ENCODE measurements at places on chromosomes 5 and 9.

- no peak for DNase-seq
- H3K36me3 ChIP-seq, result no peaks in the 10 kb centered on the region
- H3K4me3 ChIP-seq, result no peak overlapping the region
- H3K27me3 ChIP-seq, result no peaks in the 10 kb centered on the region
- no peak overlapping the region for H3K27ac ChIP-seq
Observed at GRCh38 chr5:39498278-39498952, 73.6 kb upstream of the DAB2 start.

DNA sequence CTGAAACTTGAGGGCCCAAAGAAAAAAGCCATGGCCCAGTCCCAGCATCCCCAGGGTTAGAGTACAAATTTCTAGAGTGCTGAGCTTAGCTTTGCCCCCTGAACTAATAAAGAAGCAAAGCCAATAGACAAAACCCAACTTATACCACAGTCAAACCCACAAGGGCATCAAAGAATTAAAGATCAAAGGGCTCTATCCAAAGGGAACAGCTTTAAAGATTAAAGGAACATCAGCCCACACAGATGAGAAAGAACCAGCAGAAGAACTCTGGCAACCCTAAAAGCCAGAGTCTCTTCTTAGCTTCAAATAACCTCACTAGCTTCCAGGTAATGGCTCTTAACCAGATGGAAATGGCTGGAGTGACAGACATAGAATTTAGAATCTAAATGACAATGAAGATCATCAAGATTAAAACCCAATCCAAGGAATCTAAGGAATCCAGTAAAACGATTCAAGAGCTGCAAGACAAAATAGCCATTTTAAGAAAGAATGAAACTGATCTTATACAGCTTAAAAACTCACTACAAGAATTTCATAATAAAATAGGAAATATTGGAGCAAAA is 93.9 kb downstream of the YIPF5 start:
- no peak overlapping the region for H3K4me3 ChIP-seq
- DNase-seq, result no peak
- no peak overlapping the region for H3K27ac ChIP-seq
- H3K27me3 ChIP-seq, result no peaks in the 10 kb centered on the region

DNA sequence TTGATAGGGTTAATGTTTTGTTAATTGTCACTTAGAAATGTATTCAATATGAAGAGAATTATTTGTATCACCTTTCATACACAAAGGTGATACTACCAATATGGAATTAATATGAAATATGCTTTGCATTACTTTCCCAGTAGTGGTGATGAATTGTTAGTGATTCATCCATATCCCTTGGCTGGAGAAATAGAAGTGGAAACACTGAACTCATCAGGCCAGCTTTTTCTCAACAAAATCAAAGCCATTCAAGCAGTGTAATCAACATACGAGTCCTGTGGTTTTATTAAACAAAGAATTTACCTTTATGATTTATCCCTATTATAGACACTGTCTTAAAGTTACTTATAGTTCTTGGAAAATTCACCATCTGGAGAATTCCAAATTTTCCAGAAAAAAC is 264.0 kb upstream of the MEF2C start:
- no peak overlapping the region for H3K4me3 ChIP-seq
- no peaks in the 10 kb centered on the region for H3K27me3 ChIP-seq
- no peak overlapping the region for H3K27ac ChIP-seq
- no peaks in the 10 kb centered on the region for H3K4me1 ChIP-seq

- H3K36me3 ChIP-seq, result peaks cover 19% of the 10 kb centered on the region
- H3K4me1 ChIP-seq, result peaks cover 30% of the 10 kb centered on the region
- peak overlapping the region; percentile 85 for H3K4me3 ChIP-seq
- peak overlapping the region; percentile 73 for H3K27ac ChIP-seq
- no peaks in the 10 kb centered on the region for H3K27me3 ChIP-seq
Observed at GRCh38 chr9:135499326-135500070, 984 bp upstream of the MRPS2 start.

- H3K27me3 ChIP-seq, result no peaks in the 10 kb centered on the region
- H3K4me1 ChIP-seq, result no peaks in the 10 kb centered on the region
- H3K4me3 ChIP-seq, result no peak overlapping the region
Observed at GRCh38 chr5:81632679-81633078, 118.2 kb downstream of the SSBP2 start.

DNA sequence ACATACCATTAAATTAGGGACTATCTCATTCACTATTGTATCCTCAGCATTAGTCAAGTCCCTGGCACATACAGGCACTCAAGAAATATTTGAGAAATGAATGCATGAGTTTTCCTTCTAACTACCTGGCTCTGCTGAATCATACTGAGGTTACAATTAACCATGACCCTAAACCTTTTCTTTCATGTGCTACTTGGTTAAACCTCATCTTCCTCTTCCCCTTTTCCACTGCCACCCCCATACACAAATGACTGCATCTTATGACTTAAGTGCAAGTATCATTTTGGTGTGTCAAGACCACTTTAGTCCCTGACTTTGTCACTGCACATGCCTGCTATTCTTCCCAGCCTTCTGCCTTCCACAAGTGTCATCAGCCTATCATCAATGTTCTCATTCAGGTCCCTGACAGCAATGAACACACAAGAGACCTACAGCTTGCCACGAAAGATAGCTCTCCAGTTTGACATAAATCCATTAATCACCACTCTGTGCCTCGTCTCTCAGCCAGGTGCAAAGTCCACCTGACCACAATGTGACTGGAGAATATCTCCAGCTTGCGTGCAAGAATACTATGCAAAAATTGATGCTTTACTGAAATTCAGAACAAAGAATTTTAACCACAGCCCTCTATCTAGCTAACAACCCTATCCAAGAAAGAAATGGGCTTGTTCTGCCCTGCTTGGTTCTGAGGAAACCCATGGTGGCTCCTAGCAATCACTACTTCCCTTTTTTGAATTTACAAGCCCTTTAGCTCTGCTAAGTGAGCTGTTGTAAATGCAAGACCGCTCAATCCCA is 74.5 kb downstream of the MAPKAP1 start:
- no peak for DNase-seq
- no peak overlapping the region for H3K27ac ChIP-seq
- H3K4me3 ChIP-seq, result no peak overlapping the region
- H3K36me3 ChIP-seq, result no peaks in the 10 kb centered on the region

DNA sequence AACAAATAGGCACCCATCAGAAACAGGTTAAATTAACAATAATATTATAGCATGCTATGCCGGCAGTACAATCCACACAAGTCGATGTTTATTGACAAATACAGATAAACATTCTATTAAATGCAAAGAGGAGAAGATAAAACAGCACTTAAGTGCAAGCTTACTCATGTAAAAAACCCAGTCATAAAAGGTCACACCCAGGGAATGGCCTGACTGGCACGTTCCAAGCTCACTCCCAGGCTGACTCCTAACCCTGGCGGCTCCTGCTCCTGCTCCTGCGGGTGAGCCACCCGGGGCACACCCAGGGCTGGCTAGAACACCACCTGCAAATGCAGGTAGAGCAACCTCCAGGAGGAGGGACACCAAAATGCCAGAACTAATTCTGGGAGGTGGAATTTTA is 66.9 kb downstream of the SEMA4D start:
- peaks cover 27% of the 10 kb centered on the region for H3K4me1 ChIP-seq
- no peak for DNase-seq
- H3K4me3 ChIP-seq, result no peak overlapping the region
- no peaks in the 10 kb centered on the region for H3K27me3 ChIP-seq

GRCh38 chr9:14373336-14373666 is 59.4 kb upstream of the NFIB start:
- H3K27ac ChIP-seq, result peak overlapping the region; percentile 24
- peaks cover 15% of the 10 kb centered on the region for H3K4me1 ChIP-seq
- H3K4me3 ChIP-seq, result no peak overlapping the region
- no peaks in the 10 kb centered on the region for H3K27me3 ChIP-seq
- DNase-seq, result no peak

DNA sequence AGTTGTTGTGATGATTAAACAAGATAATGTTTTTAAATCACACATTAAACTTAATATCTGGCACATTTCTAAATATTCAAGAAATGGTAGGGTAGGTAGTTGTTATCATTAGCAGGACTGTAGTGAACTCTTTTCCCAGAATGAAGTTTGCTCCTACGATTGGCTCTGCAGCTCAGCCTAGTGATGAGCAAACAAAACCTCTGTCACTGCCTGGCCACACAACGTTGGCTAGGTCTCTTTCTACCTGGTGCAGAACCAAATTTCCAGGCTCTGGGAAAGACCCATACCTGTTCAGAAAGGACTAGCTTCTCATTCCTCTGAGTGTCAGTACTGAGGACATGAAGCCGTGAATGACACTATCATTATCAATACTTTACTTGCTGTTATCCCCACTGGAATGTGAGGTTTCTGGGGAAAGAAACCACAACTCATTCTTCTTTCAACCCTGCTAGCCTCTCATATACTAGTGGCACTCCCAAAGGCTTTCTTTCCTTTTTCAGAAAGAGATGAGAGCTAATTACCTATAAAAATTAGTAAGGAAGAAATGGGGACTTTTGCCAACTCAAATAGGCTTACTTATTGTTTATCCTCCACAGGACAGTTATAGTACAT is 219.3 kb upstream of the TRIM32 start:
- no peaks in the 10 kb centered on the region for H3K36me3 ChIP-seq
- no peak overlapping the region for H3K27ac ChIP-seq
- no peak overlapping the region for H3K4me3 ChIP-seq
- peaks cover 12% of the 10 kb centered on the region for H3K4me1 ChIP-seq
- no peak for DNase-seq

DNA sequence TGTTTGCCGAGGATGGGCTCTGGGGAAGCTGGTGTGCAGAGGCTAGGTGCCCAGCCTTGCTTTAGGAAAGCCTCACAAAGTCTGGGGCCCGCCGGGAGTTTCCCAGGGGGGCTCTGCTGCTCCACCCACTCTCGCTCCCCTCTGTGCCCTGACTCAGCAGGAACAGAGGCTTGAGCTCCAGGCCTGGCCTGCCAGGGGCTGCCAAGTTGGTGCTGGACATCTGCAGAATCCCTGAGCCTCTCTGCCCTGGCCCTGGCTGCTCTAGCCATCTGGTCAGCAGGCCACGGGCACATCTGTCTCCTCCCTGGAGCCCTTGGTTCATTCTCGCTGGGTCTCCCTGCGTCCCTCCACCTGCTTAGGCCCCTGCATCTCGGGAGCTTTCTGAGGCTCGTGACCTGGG is 647 bp upstream of the ADAMTSL2 start:
- H3K27me3 ChIP-seq, result no peaks in the 10 kb centered on the region
- no peaks in the 10 kb centered on the region for H3K4me1 ChIP-seq
- peak overlapping the region; percentile 63 for H3K27ac ChIP-seq
- no peak for DNase-seq
